ENCODE measurements at places on chromosomes 3 and 15.

GRCh38 chr3:78941587-78941986, 826.2 kb downstream of the ROBO1 start:
- no peak for DNase-seq

- no peak for DNase-seq
These were observed 140.7 kb downstream of the PLCH1 start for GRCh38 chr3:155604126-155604525.

GRCh38 chr3:117486719-117487716, 777.4 kb downstream of the TUSC7 start:
- DNase-seq, result no peak

DNA sequence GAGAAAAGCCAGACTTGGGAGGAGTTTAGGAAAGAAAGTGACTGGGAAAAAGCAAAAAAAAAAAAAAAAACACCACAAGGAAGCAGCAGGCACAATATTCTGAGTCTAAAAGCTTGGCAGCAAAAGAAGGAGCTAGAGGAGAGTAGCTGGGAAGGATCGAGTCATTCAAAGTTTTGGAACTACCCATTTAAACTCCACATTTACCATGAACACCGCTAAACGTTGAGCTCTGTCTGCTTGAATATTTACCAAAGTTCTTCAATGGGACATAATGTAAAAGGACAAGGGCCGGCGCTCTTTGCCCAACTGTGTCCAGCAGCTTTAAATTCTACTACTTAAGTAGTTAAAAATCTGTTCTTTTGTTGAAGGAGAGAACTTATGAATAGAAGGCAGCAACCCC, 481.9 kb downstream of the FOXP1 start:
- no peak for DNase-seq

- DNase-seq, result no peak
These were observed 36.3 kb downstream of the KLF13 start for GRCh38 chr15:31362886-31363285.

DNA sequence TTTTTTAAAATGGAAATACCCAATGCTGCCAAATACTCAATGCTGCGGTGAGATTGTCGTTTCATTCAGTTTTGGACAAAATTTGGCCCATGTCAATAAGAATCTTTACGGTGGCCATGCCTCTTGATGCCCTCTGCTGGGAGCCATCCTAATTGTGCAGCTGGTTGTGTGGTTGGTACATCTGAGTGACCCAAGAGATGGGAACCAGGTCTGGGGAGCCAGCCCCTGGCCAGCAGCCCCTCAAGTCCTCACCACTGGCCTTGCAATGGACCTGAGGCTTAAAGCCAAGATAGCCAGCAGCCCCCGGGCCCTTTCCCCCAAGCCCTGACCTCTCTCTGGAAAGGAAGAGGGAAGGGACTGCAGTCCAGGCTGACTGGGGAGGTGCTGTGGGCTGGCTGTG, 36.4 kb upstream of the ESYT3 start:
- no peak for DNase-seq

DNA sequence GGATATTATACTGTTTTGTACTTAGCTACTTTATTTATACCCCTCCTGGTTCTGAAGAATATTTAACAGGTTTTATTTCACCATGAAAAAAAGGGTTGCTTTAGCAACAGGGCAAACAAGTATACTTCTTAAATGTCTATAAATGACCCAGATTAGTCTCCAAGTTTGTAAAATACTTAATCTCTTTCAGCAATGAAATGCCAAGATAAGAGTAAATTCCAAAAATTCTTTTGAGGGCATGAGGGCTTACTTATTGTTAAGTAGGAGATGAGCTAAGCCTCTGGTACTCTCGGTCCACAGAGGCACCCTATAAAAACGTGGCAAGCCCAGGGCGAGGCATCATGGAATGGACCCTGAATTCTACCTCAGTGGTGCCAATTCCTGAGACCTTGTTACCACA, 264.8 kb upstream of the NSMCE3 start:
- DNase-seq, result no peak

DNA sequence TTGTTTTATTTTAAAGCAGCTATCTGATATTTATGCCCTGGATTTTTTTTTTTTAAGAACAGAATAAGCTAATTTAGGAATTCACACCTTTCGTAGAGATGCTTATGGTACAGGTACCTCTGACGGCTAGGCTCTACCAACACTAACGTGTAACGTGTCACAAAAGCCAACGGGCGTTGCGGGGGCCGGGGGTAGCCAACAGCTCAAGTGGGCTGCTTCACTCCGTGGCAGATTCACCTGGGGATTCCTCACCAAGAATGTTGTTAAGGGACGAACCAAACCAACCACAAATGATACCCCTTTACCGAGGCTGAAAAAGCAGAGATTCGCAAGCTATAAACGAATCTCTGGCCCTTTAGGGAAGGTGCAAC, 1.0 kb downstream of the TMCC1 start:
- no peak for DNase-seq

- DNase-seq, result no peak
These were observed 296.1 kb downstream of the RPLP1 start for GRCh38 chr15:69748576-69749185.

DNA sequence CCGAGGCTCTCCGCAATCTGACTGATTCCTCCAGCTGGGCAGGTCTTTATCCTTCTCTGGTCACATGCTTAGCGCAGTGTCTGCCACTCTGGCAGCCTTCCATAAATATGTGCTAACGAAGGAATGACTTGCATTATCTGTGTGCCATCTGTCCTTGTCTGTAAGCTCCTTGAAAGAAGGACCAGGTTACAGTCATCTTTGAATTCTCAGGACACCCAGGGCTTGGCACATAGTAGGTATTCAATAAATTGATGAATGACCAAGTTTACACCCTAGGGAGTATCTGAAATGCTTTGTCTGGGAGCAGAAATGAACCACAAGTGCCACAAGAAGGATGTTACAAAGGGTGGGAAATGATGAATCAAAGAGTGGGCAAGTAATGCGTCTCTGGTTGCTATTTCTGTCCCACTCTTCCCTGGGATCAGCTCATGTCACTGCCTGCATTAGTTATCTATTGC, 16.5 kb upstream of the FAM3D start:
- no peak for DNase-seq

- DNase-seq, result no peak
These were observed 747.3 kb downstream of the CADM2 start for GRCh38 chr3:85706130-85706529.

DNA sequence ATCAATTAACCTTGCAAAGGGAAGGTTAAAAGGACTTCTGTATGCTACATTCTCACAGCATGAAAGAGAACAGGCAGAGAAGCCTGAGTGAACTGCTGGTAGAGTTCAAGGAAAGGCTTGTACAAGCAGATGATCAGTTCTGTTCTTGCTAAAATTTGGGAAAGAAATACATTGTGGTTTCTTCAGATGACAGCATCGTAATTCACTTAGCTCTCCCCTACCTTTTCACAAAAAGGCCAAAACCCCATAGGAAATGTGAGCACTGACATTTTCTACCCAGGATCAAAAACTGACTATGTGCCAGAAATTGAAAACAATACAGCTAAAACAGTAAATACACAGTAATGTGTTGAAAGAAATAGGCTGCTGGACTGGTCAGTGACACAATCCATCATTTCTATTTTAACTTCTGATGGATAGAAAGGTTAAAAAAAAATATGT, 216.4 kb downstream of the DPH6 start:
- no peak for DNase-seq

- DNase-seq, result no peak
These were observed 147.4 kb downstream of the DUT start for GRCh38 chr15:48478581-48478980.

DNA sequence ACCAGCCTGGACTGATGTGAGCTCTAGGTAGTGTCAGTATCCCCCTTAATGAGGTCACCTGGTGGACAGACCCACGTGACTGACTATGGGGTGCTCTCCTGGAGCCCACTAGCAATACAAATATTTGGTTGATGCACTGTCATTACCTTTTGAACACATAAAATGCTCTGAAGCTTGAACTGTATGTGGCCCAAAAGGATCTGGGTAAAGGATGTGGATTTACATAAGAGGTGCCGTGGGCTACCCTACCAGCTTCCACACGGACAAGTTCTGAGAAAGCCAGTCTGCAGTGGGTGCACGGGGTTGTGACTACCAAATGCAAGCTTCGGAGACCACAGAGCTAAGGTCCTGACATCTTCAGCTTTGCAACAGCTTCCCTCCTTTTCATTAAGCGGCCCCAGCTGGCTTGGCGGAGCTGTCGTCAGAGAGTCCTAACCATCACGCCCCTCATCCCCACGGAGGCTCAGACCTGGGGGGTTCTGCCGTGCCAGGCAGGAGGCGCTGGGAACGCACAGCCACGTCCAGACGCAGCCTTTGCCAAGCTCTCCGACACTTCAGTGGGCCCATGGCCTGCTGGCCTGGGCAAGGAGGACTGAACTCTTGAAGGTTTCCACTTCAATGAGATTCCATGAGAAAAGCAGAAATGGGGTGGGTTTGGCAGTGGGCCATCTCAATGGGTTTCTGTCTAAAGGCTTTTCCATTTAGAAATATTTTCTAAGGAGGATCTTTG, 228.3 kb downstream of the ADAMTS17 start:
- DNase-seq, result no peak

- DNase-seq, result no peak
These were observed 347 bp downstream of the HACL1 start for GRCh38 chr3:15601046-15601398.

Data from omental fat pad (tissue), 4 donors.